ENCODE measurements at places on chromosomes 6 and 20. TPM values are rescaled to one million over a fixed set of nuclear protein-coding genes. Genes with fewer than 3 reads are reported as not detected.

PTPRT gene
- 0.33 TPM for total RNA-seq

GRCh38 chr6:3314176-3314575 is 55.4 kb downstream of the PSMG4 start:
- peaks cover 18% of the 10 kb centered on the region for H3K4me1 ChIP-seq
- no peak overlapping the region for H3K4me3 ChIP-seq
- no peak for DNase-seq
- no peaks in the 10 kb centered on the region for H3K27me3 ChIP-seq
- no peak overlapping the region for H3K27ac ChIP-seq
- no peaks in the 10 kb centered on the region for H3K36me3 ChIP-seq

DNA sequence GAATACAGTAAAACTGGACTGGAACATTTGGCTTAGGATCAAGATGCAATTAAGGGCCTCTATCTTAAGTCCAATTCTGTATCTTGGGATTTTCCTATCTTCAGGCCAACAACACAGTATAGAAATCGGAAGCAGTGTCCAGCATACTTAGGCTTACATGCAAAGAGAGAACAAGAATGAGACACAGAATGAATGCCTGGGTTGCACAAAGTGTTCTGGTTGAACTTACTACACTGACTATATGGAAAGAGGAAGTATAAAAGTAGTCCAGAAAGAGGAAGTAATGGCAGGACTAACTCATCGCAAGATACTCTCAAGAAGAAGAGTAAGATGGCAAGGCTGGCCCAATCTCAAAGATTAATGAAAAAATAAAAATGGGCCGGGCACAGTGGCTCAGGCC is 87.6 kb downstream of the BTBD9 start:
- no peak overlapping the region for H3K27ac ChIP-seq
- no peak overlapping the region for H3K4me3 ChIP-seq
- H3K4me1 ChIP-seq, result no peaks in the 10 kb centered on the region
- H3K36me3 ChIP-seq, result no peaks in the 10 kb centered on the region
- H3K27me3 ChIP-seq, result no peaks in the 10 kb centered on the region
- DNase-seq, result no peak

- H3K4me1 ChIP-seq, result no peaks in the 10 kb centered on the region
- H3K27me3 ChIP-seq, result no peaks in the 10 kb centered on the region
- no peak overlapping the region for H3K4me3 ChIP-seq
- no peaks in the 10 kb centered on the region for H3K36me3 ChIP-seq
- peak; percentile 50 for DNase-seq
Measured at GRCh38 chr20:49846206-49846807, 33.7 kb downstream of the SLC9A8 start.

CDSN gene
- total RNA-seq, result not detected

DNA sequence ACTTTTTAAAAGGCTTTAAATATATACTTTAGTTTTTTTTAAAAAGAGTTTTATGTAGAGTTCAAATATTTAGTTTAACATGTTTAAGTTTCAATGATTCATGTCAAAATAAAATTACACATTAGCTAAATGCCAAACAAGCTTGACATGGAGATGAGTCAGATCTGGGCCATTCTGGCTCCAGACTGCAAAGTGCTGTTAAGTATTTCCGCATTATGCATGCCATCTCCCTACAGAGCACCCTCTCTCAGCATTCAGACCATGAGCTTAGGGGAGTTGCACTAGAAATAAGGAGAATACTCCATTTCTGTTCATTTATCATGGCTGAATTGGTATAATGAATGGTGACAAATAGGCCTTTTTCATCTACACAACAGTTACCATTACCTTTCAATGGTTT is 21.5 kb upstream of the HS3ST5 start:
- no peaks in the 10 kb centered on the region for H3K36me3 ChIP-seq
- no peaks in the 10 kb centered on the region for H3K4me1 ChIP-seq
- H3K4me3 ChIP-seq, result no peak overlapping the region
- H3K27ac ChIP-seq, result no peak overlapping the region
- H3K27me3 ChIP-seq, result no peaks in the 10 kb centered on the region

DNA sequence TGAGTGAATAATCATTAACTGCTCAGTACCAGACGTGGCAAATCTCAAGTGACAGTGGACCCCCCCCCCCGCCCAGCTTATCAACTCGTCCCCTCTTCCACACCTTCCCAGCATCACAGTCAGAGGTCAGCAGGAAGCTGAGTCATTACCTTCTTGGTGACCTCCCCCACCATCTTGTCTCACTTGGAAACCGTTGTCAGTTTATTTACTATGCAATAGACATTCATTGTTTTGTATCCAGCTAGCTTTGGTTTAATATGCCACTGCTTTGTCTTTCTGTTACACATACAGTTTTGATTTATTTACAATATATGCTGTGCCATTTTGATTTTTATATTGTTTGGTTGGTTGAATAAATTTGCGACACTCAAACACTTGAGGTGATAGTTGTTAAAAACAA is 158.1 kb downstream of the QKI start:
- H3K27me3 ChIP-seq, result no peaks in the 10 kb centered on the region
- no peaks in the 10 kb centered on the region for H3K4me1 ChIP-seq
- DNase-seq, result no peak
- H3K4me3 ChIP-seq, result no peak overlapping the region

HBS1L gene
- total RNA-seq, result 21.3 TPM

DNA sequence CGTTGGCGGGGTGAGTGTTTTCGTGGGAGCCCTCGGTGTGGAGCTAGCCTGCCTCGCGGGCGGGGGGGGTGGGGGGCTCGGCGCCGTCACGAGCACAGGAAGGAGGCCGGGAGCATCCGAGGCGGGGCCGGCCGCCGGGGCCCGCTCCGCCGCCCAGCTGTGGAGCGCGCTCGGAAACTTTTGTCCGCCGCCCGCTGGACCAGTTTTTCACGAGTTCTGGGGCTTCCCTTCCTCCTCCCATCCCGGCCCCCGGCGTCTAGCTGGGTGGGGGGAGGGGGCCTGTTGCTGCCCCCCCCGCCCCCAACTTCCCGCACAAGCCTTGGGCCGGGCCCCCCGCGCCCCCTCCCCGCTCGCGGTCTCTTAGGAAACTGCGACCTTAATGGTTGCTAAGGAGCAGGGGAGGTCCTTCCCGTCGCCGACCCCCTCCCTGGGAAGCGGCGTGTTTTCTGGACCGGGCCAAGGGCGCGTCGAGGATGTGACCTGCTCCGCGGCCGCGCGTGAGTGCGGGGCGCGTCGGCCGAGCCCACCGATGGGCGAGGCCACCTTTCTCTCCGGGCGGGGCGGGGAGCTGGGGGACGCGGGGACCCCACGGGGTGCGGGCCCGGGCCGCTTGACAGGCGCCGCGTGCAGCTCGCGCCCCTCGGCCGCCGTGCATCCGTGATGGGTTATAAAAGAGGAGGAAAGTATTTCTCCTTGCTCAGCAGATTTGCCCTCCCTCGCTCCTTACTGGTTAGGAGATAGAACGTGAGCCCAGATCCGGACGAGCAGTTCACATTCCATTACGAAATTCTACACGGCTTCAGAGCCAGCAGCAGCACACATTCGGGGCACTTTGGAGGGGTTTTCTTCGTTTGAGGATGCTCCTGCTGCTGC is 1.4 kb downstream of the RREB1 start:
- peak overlapping the region; percentile 89 for H3K4me3 ChIP-seq
- H3K27ac ChIP-seq, result peak overlapping the region; percentile 90
- no peaks in the 10 kb centered on the region for H3K36me3 ChIP-seq
- no peaks in the 10 kb centered on the region for H3K27me3 ChIP-seq

GNMT gene
- total RNA-seq, result 67.2 TPM

GRCh38 chr6:1385129-1386037 is 4.0 kb upstream of the FOXF2 start:
- no peak overlapping the region for H3K4me3 ChIP-seq
- H3K27ac ChIP-seq, result no peak overlapping the region
- no peaks in the 10 kb centered on the region for H3K36me3 ChIP-seq

DNA sequence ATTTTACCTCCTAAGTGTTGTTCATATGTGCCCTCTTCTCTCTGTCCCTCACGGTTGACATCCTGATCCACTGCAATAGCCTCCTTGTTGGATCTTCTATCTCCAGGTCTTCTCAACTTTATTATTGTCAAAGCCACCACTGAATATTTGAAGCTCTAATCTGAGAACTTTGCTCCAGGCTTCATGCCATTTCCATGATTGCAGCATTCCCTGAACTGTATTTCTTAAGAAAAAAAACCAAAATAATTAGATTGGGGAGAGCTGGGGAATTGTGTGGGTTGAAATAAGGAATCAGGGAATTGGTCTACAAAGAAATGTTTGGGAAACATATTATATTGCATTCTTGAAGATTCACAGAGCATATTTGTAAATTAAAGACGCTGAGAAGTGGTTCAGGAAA is 2.5 kb upstream of the STX7 start:
- H3K27me3 ChIP-seq, result no peaks in the 10 kb centered on the region
- no peaks in the 10 kb centered on the region for H3K36me3 ChIP-seq
- H3K4me1 ChIP-seq, result peaks cover 11% of the 10 kb centered on the region
- H3K27ac ChIP-seq, result no peak overlapping the region
- no peak overlapping the region for H3K4me3 ChIP-seq
- no peak for DNase-seq

DNA sequence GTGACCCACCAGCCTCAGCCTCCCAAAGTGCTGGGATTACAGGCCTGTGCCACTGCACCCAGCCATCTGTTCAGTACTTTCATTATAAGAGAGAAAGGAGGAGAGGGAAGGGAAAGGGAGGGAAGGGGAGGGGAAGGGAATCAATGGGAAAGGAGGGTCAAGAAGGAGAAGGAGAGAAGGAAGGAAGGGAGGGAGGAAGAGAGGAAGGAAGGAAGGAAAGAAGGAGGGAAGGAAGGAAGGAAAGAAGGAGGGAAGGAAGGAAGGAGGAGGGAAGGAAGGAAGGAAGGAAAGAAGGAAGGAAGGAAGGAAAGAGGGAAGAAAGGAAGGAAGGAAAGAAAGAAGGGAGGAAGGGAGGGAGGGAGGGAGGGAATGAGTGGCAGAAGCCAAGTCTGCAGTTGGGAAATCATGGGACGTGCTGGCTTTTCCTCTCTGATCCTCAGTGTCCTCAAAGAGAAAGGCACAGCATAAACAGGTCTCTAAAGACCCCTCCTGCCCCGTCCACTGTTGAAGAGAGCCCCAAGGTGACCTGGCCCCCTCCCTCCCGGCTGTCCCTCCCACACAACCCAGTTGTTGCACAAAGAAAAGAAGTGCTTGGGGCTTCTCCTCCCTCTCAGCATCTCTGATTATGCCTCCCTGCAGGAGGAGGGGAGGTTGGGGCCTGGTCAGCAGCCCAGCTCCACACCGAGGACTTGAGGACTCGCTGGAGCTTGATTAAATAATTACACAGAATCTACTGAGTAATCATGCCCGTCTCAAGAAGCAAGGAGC is 69.1 kb upstream of the TOP1 start:
- no peaks in the 10 kb centered on the region for H3K27me3 ChIP-seq
- H3K36me3 ChIP-seq, result no peaks in the 10 kb centered on the region
- no peak overlapping the region for H3K4me3 ChIP-seq
- no peak for DNase-seq

DNA sequence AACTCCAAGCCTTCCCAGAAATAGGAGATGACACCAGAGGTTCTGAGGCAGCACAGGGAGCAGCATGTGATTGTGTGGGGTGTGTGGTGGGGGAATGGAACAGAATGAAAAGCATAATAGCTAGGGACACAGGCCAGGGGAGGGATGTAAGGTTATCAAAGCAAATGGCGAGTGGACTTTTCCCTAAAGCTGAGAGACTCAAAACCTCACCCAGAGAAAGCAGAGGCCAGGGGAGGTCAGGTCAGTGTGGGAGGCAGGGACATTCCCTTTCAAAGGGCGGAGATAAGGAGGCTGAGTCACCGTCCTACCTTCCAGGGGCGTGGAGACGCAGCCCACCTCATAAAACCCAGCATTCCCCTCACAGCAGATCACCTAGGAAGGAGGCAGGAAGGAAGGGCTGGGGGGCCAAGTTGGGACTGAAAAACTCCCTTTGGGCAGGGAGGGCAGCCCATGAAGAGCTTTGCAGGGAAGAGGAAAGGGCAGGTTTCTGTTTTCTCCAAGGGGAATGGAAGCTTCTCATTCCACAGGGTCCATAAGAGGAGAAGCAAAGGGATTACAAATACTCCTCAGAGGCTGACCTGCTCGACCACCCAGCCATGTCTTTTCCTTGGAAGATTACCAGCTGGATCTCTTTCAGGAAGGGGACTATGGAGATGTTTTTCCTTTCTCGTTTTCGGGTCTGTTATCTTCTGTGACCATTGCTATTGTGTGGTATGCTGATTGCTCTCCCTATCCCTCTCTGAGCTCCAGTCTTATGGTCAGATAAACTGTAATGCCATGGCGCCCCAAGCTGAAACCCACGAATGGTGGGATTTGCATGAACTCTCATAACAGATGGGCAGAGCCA is 9.6 kb upstream of the LY6G5C start:
- no peak overlapping the region for H3K27ac ChIP-seq
- DNase-seq, result no peak
- no peaks in the 10 kb centered on the region for H3K4me1 ChIP-seq
- H3K27me3 ChIP-seq, result no peaks in the 10 kb centered on the region
- H3K4me3 ChIP-seq, result no peak overlapping the region

- H3K27me3 ChIP-seq, result no peaks in the 10 kb centered on the region
- peak; percentile 82 for DNase-seq
- peaks cover 30% of the 10 kb centered on the region for H3K4me1 ChIP-seq
- peak within 1 kb of the TSS; percentile 98 for H3K27ac ChIP-seq
- no peaks in the 10 kb centered on the region for H3K36me3 ChIP-seq
Measured at GRCh38 chr6:75601304-75602245, at the start of gene SENP6. Gene SENP6, plus strand, starts transcription at chr6:75601880. Its CDS starts 645 bp downstream, at chr6:75602525.
